Cardiac septum (tissue), 1 donor: ENCODE measurements at places on chromosomes 2 and 18. TPM values are rescaled to one million over a fixed set of nuclear protein-coding genes. Genes with fewer than 3 reads are reported as not detected.

DNA sequence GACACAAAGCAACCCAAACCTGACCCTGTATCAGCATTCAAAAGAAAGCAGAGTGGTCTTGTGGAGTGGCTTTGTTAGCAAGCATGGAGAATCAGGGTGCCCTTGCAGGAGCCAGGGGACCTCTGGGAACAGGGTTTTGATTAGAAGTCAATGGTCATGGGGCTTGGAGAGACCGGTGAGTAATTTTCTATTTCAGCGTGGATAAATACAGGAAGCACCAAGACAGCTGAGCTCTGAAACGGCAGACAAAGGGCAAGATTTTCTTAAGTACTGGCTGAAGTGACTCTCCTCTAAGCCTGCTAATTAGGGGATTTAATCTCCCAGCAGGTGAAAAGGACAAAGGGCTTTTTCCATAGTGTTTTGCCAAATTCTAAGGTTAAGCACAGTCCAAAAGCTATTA is 78.0 kb upstream of the GAREM1 start:
- no peak for DNase-seq

DNA sequence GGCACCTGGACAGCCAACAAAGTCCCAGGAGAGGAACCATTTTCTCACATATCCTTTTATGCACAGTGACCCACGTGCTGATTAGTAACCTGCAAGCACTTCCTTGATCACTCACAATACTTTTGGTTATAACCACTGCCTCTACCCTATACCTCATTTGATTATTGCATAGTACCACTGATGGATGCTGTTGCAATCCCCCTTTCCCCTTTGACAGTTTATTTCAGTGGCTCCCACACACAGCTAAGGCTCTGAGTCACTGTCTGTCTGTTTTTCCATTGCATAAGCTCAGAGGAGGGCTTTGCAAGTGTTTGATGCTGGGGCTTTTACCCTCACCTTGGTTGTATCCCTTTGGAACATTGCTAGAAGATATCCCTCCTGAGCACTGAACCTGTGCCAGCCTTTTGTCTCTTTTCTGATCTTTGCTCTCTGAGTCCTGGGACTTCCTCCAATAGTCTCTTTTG is 101.7 kb upstream of the RBBP8 start:
- DNase-seq, result no peak

FABP1 gene
- not detected for total RNA-seq

ABCB6 gene
- total RNA-seq, result 17.4 TPM

PTPN18 gene
- 13.4 TPM for total RNA-seq

EVA1A gene
- total RNA-seq, result 2.7 TPM

DNA sequence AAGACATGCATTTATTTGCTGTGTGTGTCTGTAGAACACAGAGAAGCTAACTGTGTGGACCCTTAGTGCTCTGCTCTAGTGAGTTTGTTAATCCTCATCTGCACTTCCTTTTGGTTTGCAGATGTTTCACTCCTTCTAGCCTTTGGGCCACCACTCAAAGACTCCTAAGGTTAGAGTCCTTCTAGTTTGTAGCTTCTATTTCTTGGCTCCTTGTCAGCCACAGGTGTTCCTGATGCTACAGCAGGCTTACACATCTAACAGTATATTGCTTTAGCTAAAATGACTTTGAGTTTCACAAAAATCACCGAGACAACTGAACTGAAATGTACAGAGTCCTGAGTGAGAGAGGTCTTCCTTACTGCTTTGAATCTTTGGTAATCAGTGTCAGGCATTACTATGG is 551.4 kb downstream of the NRXN1 start:
- no peak for DNase-seq

- no peak for DNase-seq
Measured at GRCh38 chr2:179966778-179967394, 40.2 kb downstream of the CWC22 start.

GRCh38 chr2:75309596-75310463 is 110.5 kb upstream of the TACR1 start:
- DNase-seq, result no peak
